Smooth muscle cell of the coronary artery (primary cell): ENCODE measurements at places on chromosomes 1 and 21. TPM values are rescaled to one million over a fixed set of nuclear protein-coding genes. Genes with fewer than 3 reads are reported as not detected.

ELF3 gene
- 0.45 TPM in 1 of 2 replicates, not detected in the other for total RNA-seq

TCP10L gene
- 0.94 TPM in 1 of 2 replicates, not detected in the other for total RNA-seq

MAD2L2 gene
- total RNA-seq: 19.2 and 38.9 TPM in 2 replicates

INTS3 gene
- 17.9 and 23.9 TPM in 2 replicates for total RNA-seq

RGSL1 gene
- total RNA-seq: not detected in 2 replicates

MYCL gene
- total RNA-seq: 0.12 and 3.8 TPM in 2 replicates

CD48 gene
- not detected in 2 replicates for total RNA-seq

KCNA3 gene
- total RNA-seq: 1.4 TPM in 1 of 2 replicates, not detected in the other

TMEM240 gene
- 1.6 and 5.6 TPM in 2 replicates for total RNA-seq

IRF6 gene
- total RNA-seq: 0.47 and 7.7 TPM in 2 replicates

BCAN gene
- total RNA-seq: 0.08 TPM in 1 of 2 replicates, not detected in the other

EXOC8 gene
- total RNA-seq: 13.5 and 15.0 TPM in 2 replicates

ARHGEF16 gene
- total RNA-seq: 0.23 TPM in 1 of 2 replicates, not detected in the other

SGIP1 gene
- total RNA-seq: 8.6 and 14.9 TPM in 2 replicates

BNIPL gene
- total RNA-seq: 0.08 and 0.70 TPM in 2 replicates

ERG gene
- total RNA-seq: 1.1 and 1.7 TPM in 2 replicates

LCE3D gene
- not detected in 2 replicates for total RNA-seq

THEM5 gene
- not detected in 2 replicates for total RNA-seq

OR2L2 gene
- total RNA-seq: not detected in 2 replicates

EPHA8 gene
- not detected in 2 replicates for total RNA-seq

AIRE gene
- total RNA-seq: not detected in 2 replicates

PADI3 gene
- total RNA-seq: not detected in 2 replicates

C1orf115 gene
- total RNA-seq: 0.82 and 1.2 TPM in 2 replicates

CA6 gene
- not detected in 2 replicates for total RNA-seq

LCE2D gene
- not detected in 2 replicates for total RNA-seq

NHLH1 gene
- total RNA-seq: not detected in 2 replicates

ASAP3 gene
- 22.6 and 83.3 TPM in 2 replicates for total RNA-seq

HES3 gene
- total RNA-seq: not detected in 2 replicates

KIF26B gene
- 4.4 and 10.6 TPM in 2 replicates for total RNA-seq

TMEM82 gene
- total RNA-seq: not detected in 2 replicates

VWA5B1 gene
- total RNA-seq: not detected in 2 replicates

IFI16 gene
- total RNA-seq: 43.4 and 96.5 TPM in 2 replicates

SLAMF1 gene
- not detected in 2 replicates for total RNA-seq
